ENCODE measurements at places on chromosomes 4 and X.

- no peak for DNase-seq
Observed at GRCh38 chrX:66680451-66680850, 41.6 kb upstream of the EDA2R start.

DNA sequence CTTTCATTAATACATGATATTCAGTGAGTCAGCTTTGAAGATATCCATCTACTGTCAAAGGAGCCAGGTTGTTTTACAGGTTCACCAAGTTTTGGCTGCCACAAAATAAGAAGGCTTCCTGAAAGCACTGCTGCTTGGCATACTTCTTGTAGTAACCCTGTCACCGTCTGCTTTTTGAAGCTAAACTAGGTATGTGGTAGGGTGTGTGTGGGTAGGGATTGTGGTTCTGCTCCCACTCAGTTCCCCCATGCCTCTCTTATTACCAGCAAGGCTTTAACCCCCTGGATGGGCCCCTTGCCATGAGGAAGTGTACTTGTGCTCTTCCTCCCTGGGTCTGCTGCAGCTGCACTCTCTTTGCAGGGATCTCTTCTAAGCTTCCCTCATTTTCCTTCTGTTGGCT, 191.2 kb downstream of the BANK1 start:
- DNase-seq = no peak

GRCh38 chr4:110138551-110138950, 59.9 kb downstream of the ELOVL6 start:
- DNase-seq = no peak

- DNase-seq = no peak
Observed at GRCh38 chr4:110975338-110975737, 352.5 kb upstream of the PITX2 start.

- DNase-seq = no peak
Observed at GRCh38 chr4:70315928-70316327, 18.9 kb upstream of the CABS1 start.

DNA sequence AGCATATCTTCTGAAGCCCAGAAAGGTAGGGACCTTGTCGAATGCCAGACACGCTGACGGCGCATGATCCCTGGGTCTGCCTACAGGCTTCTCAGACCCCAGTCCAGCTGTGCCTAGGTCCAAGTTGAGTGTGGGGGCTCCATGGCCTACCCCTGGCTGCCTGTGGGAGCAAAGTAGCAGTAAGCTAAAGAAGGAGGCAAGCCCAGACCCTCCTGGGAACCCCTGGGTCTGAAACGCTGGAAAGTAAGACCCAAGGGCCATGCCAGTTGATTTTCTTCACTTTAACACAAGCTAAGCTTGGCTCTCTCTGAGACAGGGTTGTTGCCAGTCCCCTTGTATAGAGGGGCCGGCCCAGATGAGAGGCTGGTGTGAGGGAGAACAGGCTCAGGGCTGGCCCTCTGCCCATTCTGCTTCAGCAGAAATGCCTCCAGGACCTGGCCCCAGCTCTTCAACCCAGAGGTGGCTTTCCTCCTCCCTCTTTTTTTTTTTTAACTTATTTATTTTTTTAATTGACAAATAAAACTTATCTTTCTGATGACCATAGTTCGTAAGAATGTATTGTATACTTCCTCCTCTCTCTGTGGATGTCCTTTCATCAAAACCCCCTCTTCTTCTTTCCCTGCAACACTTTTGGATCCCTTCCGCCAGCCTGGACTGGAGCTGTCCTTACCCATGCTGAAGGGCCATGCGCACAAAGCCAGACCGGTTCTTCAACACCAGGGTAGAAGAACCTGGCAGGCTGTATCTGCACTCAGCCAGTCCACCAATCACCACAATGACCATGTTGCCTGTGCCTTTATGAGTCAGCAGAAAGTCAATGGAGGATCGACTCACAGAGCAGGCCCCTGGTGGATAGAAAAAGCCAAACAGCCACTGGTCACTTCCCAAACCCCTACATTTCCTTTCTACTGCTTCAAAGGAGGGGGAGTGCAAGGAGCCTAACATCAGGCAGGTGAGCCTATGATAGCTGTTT, 7.1 kb downstream of the AWAT2 start:
- DNase-seq = no peak

DNA sequence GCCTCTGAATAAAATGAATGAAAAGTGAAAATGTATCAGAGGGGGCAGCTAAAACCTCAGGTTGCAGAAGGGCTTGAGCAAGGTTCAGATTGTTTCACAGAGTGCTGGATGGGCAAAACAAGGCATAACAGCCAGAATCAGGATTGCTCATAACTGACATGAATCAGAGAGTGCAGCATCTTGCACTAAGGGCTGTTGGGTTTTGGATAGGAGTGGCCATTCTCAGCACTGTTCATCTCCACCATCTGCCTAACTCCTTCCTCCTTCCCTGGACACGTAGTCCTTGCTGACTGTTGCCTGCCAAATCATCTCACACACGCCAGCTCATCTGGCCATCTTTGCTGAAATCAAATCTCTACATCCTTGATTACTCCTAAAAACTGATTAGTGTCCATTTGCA, 75.3 kb upstream of the C1QTNF7 start:
- DNase-seq = no peak

- DNase-seq = no peak
Observed at GRCh38 chr4:98448908-98449307, 187.7 kb downstream of the RAP1GDS1 start.

DNA sequence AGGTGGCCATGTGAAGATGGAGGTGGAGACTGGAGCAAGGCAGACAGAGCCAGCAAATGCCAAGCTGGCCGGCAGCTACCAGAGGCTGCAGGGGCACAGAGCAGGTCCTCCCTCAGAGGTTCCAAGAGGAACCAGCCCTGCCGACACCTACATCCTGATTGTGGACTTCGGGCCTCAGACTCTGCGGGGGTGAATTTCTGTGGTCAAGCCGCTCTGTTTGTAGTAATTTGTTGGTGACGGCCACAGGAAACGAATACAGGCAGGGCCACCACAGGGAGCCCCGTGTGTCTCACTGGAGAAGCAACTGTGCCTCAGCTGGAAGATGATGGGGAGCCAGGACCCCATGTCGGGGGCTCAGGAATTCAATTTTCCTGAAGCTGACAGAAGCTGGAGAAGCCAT, 28.3 kb downstream of the ZFYVE28 start:
- DNase-seq = no peak

- DNase-seq = no peak
Observed at GRCh38 chrX:10496345-10496965, 123.9 kb downstream of the MID1 start.

DNA sequence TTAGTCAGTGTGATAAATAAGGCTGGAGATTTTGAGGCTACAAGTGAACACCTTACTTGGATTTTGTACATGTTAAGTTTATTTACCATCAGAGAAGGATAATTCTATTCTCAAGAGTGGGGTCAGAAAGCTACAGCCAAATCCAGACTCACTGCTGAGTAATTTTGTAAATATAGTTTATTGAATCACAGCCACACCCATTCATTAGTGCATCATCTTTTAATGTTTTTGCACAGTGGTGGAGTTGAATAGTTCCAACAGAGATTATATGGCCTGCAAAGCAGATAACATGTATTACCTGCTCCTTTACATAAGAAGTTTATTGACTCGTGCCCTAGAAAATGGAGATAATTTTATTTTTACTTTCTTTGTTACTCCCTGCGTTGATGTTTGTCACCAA, 60.4 kb downstream of the PCDH18 start:
- DNase-seq = no peak

DNA sequence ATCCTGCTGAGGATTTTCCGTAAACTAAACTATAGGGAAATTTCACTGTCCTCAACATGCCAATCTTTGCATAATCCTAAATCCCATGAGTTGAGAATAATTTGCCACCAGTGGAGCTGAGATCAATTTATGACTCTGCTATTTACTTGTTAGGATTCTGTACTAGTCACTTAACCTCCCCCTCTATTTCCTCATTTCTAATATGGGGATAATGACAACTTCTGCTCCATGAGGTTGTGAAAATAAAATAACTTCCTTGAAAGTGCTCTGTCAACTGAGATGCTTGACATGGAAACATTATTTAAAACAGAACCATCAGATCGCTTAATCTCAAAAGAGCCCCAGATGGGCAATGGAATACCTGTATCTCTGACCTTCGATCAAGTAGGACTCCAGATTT, 2.6 kb upstream of the FGF16 start:
- no peak for DNase-seq

- no peak for DNase-seq
Observed at GRCh38 chr4:171561419-171561818, 251.8 kb upstream of the GALNTL6 start.

- no peak for DNase-seq
Observed at GRCh38 chr4:170386971-170387370, 297.2 kb upstream of the AADAT start.

GRCh38 chr4:38364383-38364963, 299.5 kb upstream of the KLF3 start:
- no peak for DNase-seq

- no peak for DNase-seq
Observed at GRCh38 chr4:141786946-141787345, 150.6 kb downstream of the IL15 start.

DNA sequence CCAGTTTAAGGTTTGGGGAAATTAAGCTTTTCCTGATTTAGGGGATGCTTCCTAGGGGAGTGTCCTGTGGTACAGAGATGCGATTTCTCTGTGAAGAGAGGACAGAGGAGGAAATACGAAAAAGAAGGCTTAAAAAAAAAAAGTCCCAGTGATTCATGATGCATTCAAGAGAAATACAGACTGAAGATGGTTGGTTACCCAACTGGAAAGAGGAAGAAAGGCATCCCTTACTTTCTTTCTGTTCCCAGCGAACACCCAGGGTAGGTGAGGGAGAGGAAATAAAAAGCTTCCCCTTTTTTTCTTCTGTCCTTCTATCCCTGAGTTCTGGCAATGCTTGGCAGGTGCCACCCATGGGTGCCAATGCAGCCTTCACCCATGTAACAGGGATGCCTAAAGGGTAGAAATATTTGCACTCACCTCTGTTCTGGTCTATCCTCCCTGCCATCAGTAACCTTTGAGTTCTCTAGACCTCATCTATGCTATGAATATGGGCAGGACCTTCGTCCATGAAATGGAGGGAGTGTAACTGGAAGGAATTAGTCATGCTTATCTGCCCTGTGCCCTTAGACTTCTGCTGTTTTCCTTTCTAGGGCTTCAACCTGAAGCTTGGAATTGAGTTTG, 230.1 kb upstream of the GALNTL6 start:
- DNase-seq = no peak

- peak; percentile 57 for DNase-seq
Observed at GRCh38 chrX:145821291-145821897, 3.8 kb downstream of the SLITRK2 start.

- no peak for DNase-seq
Observed at GRCh38 chrX:46686003-46686645, 72.8 kb downstream of the SLC9A7 start.

- no peak for DNase-seq
Observed at GRCh38 chrX:989959-990510, 222.4 kb downstream of the CRLF2 start.

DNA sequence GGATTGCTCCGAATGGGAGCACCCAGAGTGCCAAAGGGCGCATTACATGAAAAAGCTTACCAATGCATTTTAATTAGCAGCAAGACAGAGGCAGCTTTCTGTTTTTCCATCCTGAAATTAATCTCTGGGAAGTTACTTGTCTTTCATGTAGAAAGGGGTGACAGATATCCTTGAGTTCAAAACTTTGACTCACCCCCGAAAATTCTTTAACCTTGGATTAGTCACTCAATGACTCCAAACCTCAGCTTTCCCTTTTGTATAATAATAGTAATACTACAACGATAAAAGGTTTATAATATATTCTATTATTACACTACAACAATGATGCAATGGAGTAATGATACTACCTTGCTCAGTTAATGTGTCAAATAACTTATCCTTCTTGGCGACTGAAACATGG, 126.3 kb downstream of the ADAMTS3 start:
- DNase-seq = no peak

DNA sequence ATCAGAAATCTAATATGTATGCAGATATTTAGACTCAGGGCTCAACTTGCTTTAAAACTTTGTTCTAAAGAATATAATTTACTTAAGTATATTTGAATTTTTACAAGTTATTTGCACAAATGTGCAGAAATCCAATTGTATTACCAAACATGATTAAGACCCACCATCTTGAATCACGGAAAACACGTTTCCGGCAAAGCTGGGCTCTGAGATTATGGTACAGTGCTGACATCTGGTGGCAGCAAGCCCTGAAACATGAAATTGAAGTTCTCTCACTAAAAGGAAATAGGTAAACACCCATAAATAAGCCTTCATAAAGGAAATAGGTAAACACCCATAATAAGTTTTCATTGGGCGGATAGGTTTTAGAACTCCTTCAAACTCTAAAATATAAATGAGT, 98.3 kb upstream of the MAOA start:
- DNase-seq = no peak

DNA sequence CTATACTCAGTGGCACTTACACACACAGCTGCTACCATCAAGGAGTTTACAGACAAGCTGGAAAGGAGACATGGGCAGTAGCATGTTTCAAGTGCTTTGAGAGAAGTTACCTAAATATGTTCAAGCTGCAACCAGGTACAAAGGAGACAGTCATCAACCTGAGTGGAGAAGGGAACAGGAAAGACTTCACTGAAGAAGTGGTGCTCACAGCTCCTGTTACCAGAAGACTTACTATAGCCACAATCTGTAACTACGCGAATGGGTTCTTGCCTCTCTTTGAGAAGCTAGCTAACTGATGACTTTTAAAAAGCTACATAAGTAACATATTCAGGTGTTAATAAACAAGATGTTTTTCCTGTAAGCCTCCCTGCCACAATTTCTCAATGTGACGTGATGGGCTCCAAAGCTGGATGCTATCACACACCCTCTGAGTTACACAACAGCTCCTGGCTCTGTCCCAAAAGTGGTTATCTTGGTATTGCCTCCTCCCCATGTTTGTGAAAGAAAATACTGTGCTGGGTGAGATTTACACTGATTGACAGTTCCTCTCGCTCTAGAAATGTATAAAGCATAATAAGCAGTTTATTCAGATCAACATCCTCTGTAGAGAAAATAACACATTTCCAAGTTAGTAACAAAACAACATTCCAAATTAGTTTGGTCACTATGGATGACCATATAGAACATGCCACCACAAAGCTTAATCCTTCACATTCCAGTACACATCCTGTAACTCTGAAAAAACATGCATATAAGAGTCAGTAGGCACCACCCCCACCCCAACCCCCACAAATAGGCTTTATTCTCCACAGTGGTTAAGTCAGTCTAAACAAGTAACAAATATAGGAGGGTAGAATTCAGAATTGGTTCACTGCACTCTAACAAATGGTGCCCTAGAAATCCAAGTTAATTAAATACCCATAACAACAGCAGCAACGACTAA, 81.8 kb downstream of the FRYL start:
- DNase-seq = no peak

DNA sequence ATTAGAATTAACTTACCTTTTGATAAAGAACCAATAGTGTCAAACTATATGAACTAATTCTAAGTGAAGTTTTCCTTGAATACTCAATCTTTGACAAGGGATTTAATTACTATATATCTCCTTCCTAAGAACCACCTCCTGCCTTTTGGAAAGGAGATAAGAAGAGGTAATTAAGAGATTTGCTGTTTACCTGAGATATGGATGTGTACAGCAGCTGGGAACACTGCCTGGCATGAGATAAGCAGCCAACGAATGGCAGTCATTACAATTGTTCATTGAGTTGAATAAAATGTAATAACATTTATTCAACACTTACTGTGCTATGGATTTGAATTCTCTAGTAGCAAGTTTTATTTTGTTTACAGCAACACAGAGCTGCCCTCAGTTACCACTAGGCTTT, 407.1 kb downstream of the SPOCK3 start:
- DNase-seq = no peak

GRCh38 chr4:7757501-7758471, 181.9 kb downstream of the AFAP1 start:
- no peak for DNase-seq
